Dermis lymphatic vessel endothelial cell (primary cell): ENCODE measurements at places on chromosomes 3 and 15. TPM values are rescaled to one million over a fixed set of nuclear protein-coding genes. Genes with fewer than 3 reads are reported as not detected.

The DGKG gene
- total RNA-seq, result 0.43 and 0.54 TPM in 2 replicates

The PFKFB4 gene
- total RNA-seq, result 0.43 and 0.76 TPM in 2 replicates

The P2RY14 gene
- total RNA-seq, result not detected in 2 replicates

The HPS3 gene
- total RNA-seq, result 12.0 and 15.5 TPM in 2 replicates

The CNTN4 gene
- total RNA-seq, result 0.17 and 0.33 TPM in 2 replicates

The FOXB1 gene
- not detected in 2 replicates for total RNA-seq

The MAGI1 gene
- total RNA-seq, result 84.7 and 113 TPM in 2 replicates

The ATP13A5 gene
- total RNA-seq, result not detected in 2 replicates

The PPCDC gene
- 6.1 and 6.4 TPM in 2 replicates for total RNA-seq

The IQCF5 gene
- total RNA-seq, result not detected in 2 replicates

The EMC7 gene
- total RNA-seq, result 28.6 and 31.2 TPM in 2 replicates

The EPHB1 gene
- total RNA-seq, result 1.6 and 2.1 TPM in 2 replicates

The EPHA3 gene
- under 0.01 and 0.11 TPM in 2 replicates for total RNA-seq

The TM6SF1 gene
- total RNA-seq, result 19.7 and 30.3 TPM in 2 replicates

The GRK7 gene
- not detected in 2 replicates for total RNA-seq

The CCDC39 gene
- under 0.01 TPM in 1 of 2 replicates, not detected in the other for total RNA-seq

The ANO10 gene
- 32.2 and 32.7 TPM in 2 replicates for total RNA-seq

The XYLB gene
- total RNA-seq, result 0.98 and 2.1 TPM in 2 replicates

The LRTM1 gene
- total RNA-seq, result not detected in 2 replicates

The VGLL3 gene
- total RNA-seq, result 0.17 and 1.2 TPM in 2 replicates

The GOLGA8H gene
- 0.69 and 0.98 TPM in 2 replicates for total RNA-seq

The CCNL1 gene
- total RNA-seq, result 150 and 184 TPM in 2 replicates

The GOLGA6B gene
- not detected in 2 replicates for total RNA-seq

The EPHB3 gene
- total RNA-seq, result under 0.01 and 0.09 TPM in 2 replicates

The SLC24A1 gene
- 19.1 and 31.2 TPM in 2 replicates for total RNA-seq

The REC114 gene
- not detected in 2 replicates for total RNA-seq

The CPEB1 gene
- total RNA-seq, result under 0.01 and 0.17 TPM in 2 replicates

The IMPDH2 gene
- 149 and 269 TPM in 2 replicates for total RNA-seq

The RAB6B gene
- 0.87 and 1.0 TPM in 2 replicates for total RNA-seq

The DUOXA1 gene
- not detected in 2 replicates for total RNA-seq

The BSN gene
- under 0.01 and 0.09 TPM in 2 replicates for total RNA-seq

The CELSR3 gene
- 0.09 and 0.22 TPM in 2 replicates for total RNA-seq

The GOLGA6D gene
- under 0.01 TPM in 1 of 2 replicates, not detected in the other for total RNA-seq

The GOLGA6L2 gene
- not detected in 2 replicates for total RNA-seq

The UTS2B gene
- 0.17 TPM in 1 of 2 replicates, not detected in the other for total RNA-seq

The VPS8 gene
- total RNA-seq, result 43.9 and 56.4 TPM in 2 replicates

The ADGRG7 gene
- not detected in 2 replicates for total RNA-seq

The SH3GL3 gene
- total RNA-seq, result not detected in 2 replicates

The ALPK3 gene
- total RNA-seq, result 24.5 and 29.4 TPM in 2 replicates

The MAP4 gene
- 40.2 and 40.6 TPM in 2 replicates for total RNA-seq

The PSTPIP1 gene
- not detected in 2 replicates for total RNA-seq

The C2CD4A gene
- total RNA-seq, result 1.4 and 2.3 TPM in 2 replicates

The OR4F6 gene
- total RNA-seq, result not detected in 2 replicates

The EHHADH gene
- total RNA-seq, result 4.1 and 6.6 TPM in 2 replicates

The CORO2B gene
- 0.69 and 0.98 TPM in 2 replicates for total RNA-seq

The TUSC7 gene
- total RNA-seq, result not detected in 2 replicates

The FGF7 gene
- 0.11 and 0.17 TPM in 2 replicates for total RNA-seq

The LDHAL6B gene
- not detected in 2 replicates for total RNA-seq

The PPP1R14D gene
- total RNA-seq, result not detected in 2 replicates

The GPR149 gene
- total RNA-seq, result not detected in 2 replicates

The LRRC31 gene
- not detected in 2 replicates for total RNA-seq

The CACNA2D2 gene
- under 0.01 TPM in 1 of 2 replicates, not detected in the other for total RNA-seq

The BOC gene
- under 0.01 TPM in 1 of 2 replicates, not detected in the other for total RNA-seq
